Vagina (tissue), 2 donors: ENCODE measurements at places on chromosomes 5 and 9. TPM values are rescaled to one million over a fixed set of nuclear protein-coding genes. Genes with fewer than 3 reads are reported as not detected.
A peak's percentile ranks its signal among the peaks of the same experiment; 100 is the strongest.

DNA sequence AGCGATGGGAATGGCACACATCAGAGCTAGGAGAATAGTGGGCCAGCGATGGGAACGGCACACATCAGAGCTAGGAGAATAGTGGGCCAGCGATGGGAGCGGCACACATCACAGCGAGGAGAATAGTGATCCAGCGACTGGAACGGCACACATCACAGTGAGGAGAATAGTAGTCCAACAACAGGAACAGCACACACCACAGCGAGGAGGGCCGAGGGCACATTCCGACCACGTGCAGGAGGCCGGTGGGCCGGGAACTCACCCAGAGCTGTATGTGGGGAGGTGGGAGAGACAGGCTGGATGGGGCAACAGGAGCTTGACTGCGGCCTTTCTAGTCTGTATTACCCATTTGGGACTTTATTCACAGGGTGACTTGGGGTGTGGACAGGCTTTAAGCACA lies 271.1 kb upstream of the IRX4 start:
- no peaks in the 10 kb centered on the region for H3K4me1 ChIP-seq
- H3K27ac ChIP-seq = no peak overlapping the region
- H3K27me3 ChIP-seq = no peaks in the 10 kb centered on the region
- no peak for DNase-seq

DNA sequence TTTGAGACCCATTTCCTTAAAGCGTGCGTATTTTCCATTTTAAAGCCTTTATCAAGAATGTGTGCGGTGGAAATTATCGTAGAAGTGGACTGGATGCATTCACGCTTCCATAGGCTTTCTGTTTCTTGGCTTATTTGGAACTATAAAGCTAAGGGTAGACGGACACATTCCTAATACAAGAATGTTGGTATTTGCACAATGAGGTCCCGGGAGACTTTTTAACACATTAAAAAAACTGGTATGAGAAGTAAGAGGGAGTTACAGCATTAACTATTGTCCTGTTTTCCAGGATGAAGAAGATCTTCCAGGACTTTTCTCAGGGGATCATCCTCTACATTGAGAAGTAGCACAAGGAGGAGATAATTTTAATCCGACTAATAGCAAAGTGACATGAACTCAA lies 653.0 kb downstream of the MTRR start:
- no peak overlapping the region for H3K4me3 ChIP-seq
- H3K36me3 ChIP-seq = no peaks in the 10 kb centered on the region

- DNase-seq = peak; percentile 58
- H3K27ac ChIP-seq = no peak overlapping the region
- peaks cover 20% of the 10 kb centered on the region for H3K4me1 ChIP-seq
- no peaks in the 10 kb centered on the region for H3K36me3 ChIP-seq
Measured at GRCh38 chr5:134136221-134136631, 21.7 kb downstream of the TCF7 start.

DNA sequence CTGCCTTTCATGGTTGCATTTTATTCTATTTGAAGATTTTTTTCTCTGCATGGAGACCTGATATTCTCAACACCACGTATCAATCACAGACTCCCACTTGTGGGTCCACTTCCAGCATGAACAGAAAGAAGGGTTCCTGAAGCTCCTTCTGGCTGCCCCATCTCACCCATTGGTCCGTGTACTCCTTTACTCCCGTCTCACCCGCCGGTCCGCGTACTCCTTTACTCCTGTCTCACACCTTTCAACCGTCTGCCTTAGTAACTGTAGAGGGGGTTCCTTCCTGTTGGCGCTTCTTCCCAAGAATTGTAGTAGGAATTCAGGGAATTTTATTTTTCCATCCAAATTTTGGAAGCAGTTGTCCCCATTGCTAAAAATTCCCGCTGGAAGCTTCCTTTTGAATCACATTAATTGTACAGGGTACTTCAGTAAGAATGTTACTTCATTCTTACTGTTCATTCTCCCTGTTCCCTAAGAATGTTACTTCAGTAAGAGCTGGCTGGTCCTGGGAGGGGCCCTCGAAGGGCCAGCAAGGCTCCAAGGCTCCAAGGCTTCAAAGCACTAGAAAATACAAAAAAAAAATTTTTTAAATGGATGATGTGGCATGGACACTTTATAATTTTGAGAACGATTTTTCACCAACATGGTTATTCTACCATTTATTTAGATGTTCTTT lies 3.9 kb upstream of the LPCAT1 start:
- H3K36me3 ChIP-seq = no peaks in the 10 kb centered on the region
- H3K27me3 ChIP-seq = no peaks in the 10 kb centered on the region
- no peak overlapping the region for H3K4me3 ChIP-seq
- no peak overlapping the region for H3K27ac ChIP-seq

Gene LRRC19
- total RNA-seq = not detected
